IMR-90 (cell line): ENCODE measurements at places on chromosomes 4 and X. TPM values are rescaled to one million over a fixed set of nuclear protein-coding genes. Genes with fewer than 3 reads are reported as not detected.

DNA sequence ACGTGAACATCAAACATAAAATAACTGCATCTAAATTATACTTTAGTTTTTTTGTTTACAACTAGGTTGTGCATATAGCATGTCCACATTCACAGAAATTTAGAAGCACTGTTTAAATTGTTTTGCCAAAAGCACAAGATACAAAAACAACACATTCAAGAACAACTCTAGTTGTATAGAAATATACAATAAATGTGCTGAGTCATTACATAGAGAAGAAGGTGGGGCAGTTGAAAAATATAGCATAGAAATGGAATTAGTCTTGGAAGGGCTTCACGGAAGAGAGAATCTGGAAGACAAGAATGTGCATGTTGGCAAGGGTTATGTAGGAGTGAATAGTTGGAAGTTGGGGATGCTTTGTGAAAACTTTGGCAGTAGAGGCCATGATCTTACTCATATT lies 239.0 kb upstream of the GLRA2 start:
- no peaks in the 10 kb centered on the region for H3K4me1 ChIP-seq
- H3K4me3 ChIP-seq: no peak overlapping the region
- no peaks in the 10 kb centered on the region for H3K27me3 ChIP-seq
- H3K36me3 ChIP-seq: no peaks in the 10 kb centered on the region

Gene MAN2B2
- total RNA-seq: 11.9 and 13.4 TPM in 2 replicates

GRCh38 chrX:1462596-1463251 lies 10.0 kb upstream of the ASMTL start:
- peak; percentile 64 for DNase-seq
- no peak overlapping the region for H3K27ac ChIP-seq
- no peaks in the 10 kb centered on the region for H3K36me3 ChIP-seq
- no peak overlapping the region for H3K4me3 ChIP-seq
- H3K27me3 ChIP-seq: peaks cover 7% of the 10 kb centered on the region; the same call in 1 of the 2 replicates

Gene PNMA6F
- total RNA-seq: not detected in 2 replicates

- H3K27me3 ChIP-seq: no peaks in the 10 kb centered on the region
- H3K36me3 ChIP-seq: no peaks in the 10 kb centered on the region
- no peak overlapping the region for H3K4me3 ChIP-seq
- H3K4me1 ChIP-seq: peaks cover 9% of the 10 kb centered on the region; the same call in 1 of the 2 replicates
Observed at GRCh38 chrX:100980608-100981497, 11.3 kb downstream of the ARL13A start.

- H3K4me3 ChIP-seq: no peak overlapping the region
- H3K4me1 ChIP-seq: no peaks in the 10 kb centered on the region
- no peaks in the 10 kb centered on the region for H3K36me3 ChIP-seq
- peak; percentile 6 for DNase-seq
Observed at GRCh38 chr4:20829617-20830357, 129.5 kb downstream of the PACRGL start.

DNA sequence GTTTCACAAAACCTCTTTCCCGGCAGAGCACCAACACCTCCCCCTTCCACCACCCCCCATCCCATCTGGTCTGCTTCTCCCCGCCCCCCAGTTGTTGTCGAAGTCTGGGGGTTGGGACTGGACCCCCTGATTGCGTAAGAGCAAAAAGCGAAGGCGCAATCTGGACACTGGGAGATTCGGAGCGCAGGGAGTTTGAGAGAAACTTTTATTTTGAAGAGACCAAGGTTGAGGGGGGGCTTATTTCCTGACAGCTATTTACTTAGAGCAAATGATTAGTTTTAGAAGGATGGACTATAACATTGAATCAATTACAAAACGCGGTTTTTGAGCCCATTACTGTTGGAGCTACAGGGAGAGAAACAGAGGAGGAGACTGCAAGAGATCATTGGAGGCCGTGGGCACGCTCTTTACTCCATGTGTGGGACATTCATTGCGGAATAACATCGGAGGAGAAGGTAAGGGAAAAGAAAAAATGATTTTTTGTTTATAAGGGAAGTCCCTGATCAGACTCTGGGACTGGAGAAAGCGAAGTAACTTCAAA lies at the start of gene PDGFRA:
Gene PDGFRA, plus strand, starts transcription at position 333 of the 541 bp plus-strand sequence. CDS start 29,476 bp downstream, outside the sequence.
- H3K36me3 ChIP-seq: peaks cover 23% of the 10 kb centered on the region; the same call in 1 of the 2 replicates
- H3K4me1 ChIP-seq: peaks cover 15% of the 10 kb centered on the region
- H3K27ac ChIP-seq: peak within 1 kb of the TSS; percentile 98
- DNase-seq: peak; percentile 94
- H3K4me3 ChIP-seq: peak within 1 kb of the TSS; percentile 89

DNA sequence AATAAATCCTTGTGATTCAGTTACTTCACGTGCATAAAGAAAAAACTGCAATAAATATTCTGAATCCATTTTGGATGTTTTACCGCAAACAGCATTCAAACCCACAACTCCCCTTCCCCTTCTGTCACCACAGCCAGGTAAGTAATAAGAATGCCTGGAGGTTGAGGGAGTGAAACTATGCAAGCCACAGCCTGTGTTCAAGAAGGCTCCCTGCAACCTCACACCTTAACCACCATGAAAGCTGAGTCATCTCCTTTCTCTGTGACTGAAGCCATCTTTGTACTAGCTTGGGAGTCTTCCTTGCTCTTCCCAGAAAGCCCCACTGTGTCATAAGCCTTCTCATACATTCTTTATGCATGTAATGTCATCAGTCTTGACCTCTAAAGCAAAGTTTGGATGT lies 297.0 kb upstream of the PUDP start:
- H3K36me3 ChIP-seq: no peaks in the 10 kb centered on the region
- no peak overlapping the region for H3K4me3 ChIP-seq
- DNase-seq: no peak
- H3K27me3 ChIP-seq: no peaks in the 10 kb centered on the region
- no peak overlapping the region for H3K27ac ChIP-seq

DNA sequence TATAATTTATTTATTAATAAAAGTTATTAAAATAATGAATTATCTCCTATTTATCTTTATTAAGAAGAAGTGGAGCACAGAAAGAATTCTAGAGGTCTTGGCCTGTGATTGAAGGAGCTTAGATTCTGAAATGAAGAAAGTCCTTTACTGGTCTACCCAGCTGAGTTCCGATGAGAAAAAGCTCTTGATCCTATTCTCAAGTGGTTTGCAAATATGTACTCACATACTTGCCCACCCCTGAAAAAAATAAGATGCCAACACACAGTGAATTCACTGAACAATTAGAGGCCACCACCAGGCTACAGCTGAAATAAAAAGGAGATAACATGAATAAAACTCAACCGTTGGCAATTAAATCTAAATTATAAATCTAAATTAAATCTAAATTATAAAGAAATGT lies 253.4 kb downstream of the MAPK10 start:
- DNase-seq: no peak
- H3K4me3 ChIP-seq: no peak overlapping the region
- H3K36me3 ChIP-seq: no peaks in the 10 kb centered on the region; the same call in 1 of the 2 replicates
- no peak overlapping the region for H3K27ac ChIP-seq
- H3K27me3 ChIP-seq: no peaks in the 10 kb centered on the region
- no peaks in the 10 kb centered on the region for H3K4me1 ChIP-seq

DNA sequence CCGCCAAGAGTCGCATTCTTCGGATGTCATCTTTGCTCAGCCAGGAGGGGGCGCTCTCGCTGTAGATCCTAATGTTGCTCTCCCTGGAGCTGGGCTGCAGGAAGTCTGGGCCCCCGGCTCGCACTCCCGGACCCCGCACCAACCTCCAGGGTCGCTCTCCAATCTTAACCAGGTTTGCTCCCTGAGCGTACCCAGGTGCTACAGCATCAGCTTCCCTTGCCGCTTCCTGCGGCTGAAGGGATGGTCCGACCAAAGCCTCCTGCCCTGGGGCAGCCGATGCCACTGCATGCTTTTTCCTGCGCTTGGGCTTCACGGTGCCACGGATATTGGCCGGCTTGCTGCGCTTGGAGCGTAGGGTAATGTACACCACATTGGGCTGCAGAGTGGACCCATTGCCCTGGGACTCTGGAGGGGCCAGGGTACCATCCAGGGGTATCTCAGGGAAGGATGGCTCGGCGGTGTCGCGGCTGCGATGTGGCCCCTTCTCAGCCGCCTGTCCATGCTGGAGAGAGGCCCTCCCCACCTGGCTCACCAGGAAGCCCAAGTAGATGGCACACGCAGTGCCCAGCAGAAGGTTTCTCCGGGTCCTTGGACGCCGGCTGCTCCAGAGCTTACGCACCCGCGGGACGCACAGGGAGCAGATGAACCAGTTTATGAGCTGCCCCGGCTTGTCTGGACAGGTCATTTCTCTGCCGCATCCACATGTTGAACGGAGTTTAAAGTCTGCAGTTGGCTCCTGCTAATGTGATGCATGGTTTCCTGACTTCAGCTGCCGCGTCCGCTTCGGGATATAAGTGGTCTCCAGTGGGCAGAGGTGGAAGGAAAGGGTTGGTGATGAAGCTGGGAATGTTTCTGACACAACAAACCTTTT lies 1.9 kb downstream of the GASK1B start:
- no peaks in the 10 kb centered on the region for H3K27me3 ChIP-seq
- H3K36me3 ChIP-seq: peaks cover 7% of the 10 kb centered on the region; the same call in 1 of the 2 replicates
- peak overlapping the region; percentile 30 for H3K4me3 ChIP-seq

DNA sequence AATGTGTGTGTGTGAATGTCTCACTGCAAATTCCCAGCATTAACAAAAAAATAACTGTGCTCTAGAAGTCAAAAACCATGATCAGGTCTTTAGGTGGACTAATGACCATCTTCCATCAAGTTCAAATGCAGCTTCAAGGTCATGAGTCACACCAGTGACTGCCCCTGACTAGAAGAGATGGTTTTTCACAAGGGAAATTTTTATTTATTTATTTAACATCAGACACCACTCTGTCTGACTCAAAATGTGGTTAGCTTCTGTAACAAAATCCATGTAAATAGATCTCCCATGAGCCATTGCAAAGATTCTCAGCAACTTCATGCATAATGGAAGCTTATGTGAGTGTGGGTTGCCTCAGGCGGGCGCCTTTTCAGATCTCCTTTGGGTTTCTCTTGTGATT lies 219.2 kb downstream of the KIT start:
- peaks cover 6% of the 10 kb centered on the region for H3K4me1 ChIP-seq
- DNase-seq: peak; percentile 83
- H3K4me3 ChIP-seq: no peak overlapping the region

Gene PDGFRA
- 157 and 168 TPM in 2 replicates for total RNA-seq

Gene DAPP1
- not detected in 2 replicates for total RNA-seq

- no peak overlapping the region for H3K4me3 ChIP-seq
- DNase-seq: no peak
- no peaks in the 10 kb centered on the region for H3K36me3 ChIP-seq
- H3K27ac ChIP-seq: no peak overlapping the region
- H3K4me1 ChIP-seq: no peaks in the 10 kb centered on the region
- peaks cover 35% of the 10 kb centered on the region for H3K27me3 ChIP-seq
Observed at GRCh38 chrX:68750316-68750715, 78.5 kb upstream of the EFNB1 start.

Gene FAM184B
- total RNA-seq: 0.18 and 0.28 TPM in 2 replicates

- H3K4me1 ChIP-seq: no peaks in the 10 kb centered on the region; the same call in 1 of the 2 replicates
- no peak overlapping the region for H3K27ac ChIP-seq
- peaks cover 22% of the 10 kb centered on the region for H3K36me3 ChIP-seq
- no peaks in the 10 kb centered on the region for H3K27me3 ChIP-seq
- no peak overlapping the region for H3K4me3 ChIP-seq
Observed at GRCh38 chr4:4433941-4434340, 47.0 kb downstream of the NSG1 start.

DNA sequence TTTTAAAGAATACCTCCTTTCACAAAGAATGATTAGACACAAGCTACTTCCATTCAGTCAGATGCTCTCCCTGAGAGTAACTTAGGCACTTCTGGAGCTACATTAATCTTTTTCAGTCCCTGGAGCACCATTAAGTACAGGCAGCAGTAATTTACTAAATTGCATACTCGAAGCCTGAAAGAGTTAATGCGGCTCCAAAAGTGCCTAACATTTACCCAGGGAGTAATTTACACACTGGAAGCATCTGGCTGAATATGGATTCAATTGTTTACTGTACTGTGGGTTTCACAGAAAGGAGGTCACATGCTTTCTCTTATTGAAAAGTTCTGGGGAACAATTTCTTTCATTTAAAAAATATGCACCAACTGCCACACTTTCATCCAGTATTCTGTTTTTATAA lies 260.8 kb upstream of the TENM3 start:
- H3K27ac ChIP-seq: no peak overlapping the region
- no peak for DNase-seq
- H3K4me1 ChIP-seq: no peaks in the 10 kb centered on the region
- no peaks in the 10 kb centered on the region for H3K27me3 ChIP-seq
- no peaks in the 10 kb centered on the region for H3K36me3 ChIP-seq

DNA sequence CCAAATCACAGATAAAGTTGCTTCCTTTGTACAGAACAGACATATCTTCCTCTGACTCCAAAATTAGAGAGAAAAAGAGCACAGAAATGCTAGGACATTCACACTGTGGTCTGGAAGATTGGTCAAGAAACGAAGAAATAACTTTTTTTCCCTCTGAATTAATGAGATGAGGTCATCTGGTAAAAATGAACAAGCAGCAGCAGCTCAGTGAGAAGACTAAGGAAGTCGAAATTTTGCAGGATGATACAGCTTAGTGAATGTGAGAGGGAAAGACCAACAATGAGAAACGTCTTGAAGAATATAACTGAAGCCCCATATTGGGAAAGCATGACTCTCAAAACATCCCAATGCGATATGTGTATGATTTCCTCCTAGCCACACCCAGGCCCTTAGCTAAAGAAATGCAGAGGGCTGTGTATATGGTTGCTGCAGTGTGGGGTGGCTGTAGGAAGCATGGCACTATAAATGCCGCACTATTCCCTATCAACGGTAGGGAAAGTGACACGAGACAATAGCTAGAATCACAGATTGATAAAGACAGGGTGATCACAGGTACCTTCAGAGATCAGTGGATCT lies 208.6 kb downstream of the VEGFC start:
- H3K36me3 ChIP-seq: no peaks in the 10 kb centered on the region
- no peaks in the 10 kb centered on the region for H3K27me3 ChIP-seq
- no peaks in the 10 kb centered on the region for H3K4me1 ChIP-seq
- peak; percentile 20 for DNase-seq
- H3K4me3 ChIP-seq: no peak overlapping the region

Gene TLR7
- not detected in 2 replicates for total RNA-seq

Gene TCEAL5
- total RNA-seq: not detected in 2 replicates

DNA sequence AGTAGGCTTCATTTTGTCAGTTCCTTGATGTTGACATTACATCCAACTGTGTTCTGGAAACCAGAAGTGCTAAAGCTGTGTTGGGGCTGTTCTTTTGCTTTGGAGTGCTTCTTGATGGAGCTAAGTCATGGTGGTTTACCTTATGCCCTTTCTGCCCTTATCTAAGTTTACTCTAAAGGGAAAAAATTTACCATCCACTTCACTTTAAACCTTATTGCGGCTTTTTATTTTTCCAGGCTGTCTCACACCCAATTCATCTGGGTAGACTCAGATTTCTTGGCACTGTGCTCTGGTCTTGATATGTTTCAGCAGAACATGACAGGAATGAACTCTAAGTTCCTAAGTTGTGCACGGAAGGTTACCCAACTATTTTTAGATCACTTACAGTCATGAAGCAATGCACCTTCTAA lies 104.7 kb upstream of the TTC29 start:
- H3K4me3 ChIP-seq: no peak overlapping the region
- H3K27me3 ChIP-seq: peaks cover 5% of the 10 kb centered on the region
- no peaks in the 10 kb centered on the region for H3K36me3 ChIP-seq
- no peaks in the 10 kb centered on the region; the same call in 1 of the 2 replicates for H3K4me1 ChIP-seq
- no peak overlapping the region for H3K27ac ChIP-seq

Gene NUDT10
- total RNA-seq: 0.90 and 1.1 TPM in 2 replicates
